ENCODE measurements at places on chromosomes 2 and 18.
A peak's percentile ranks its signal among the peaks of the same experiment; 100 is the strongest.

GRCh38 chr2:3581367-3582262 is 6.6 kb downstream of the RPS7 start:
- DNase-seq = no peak

- DNase-seq = no peak
Measured at GRCh38 chr2:18519914-18520450, 40.5 kb downstream of the RDH14 start.

- no peak for DNase-seq
Measured at GRCh38 chr2:14843507-14844204, 211.1 kb downstream of the LRATD1 start.

GRCh38 chr2:142681952-142682351 is 195.5 kb upstream of the KYNU start:
- no peak for DNase-seq

GRCh38 chr2:200369886-200370285 is 63.4 kb downstream of the SPATS2L start:
- no peak for DNase-seq

DNA sequence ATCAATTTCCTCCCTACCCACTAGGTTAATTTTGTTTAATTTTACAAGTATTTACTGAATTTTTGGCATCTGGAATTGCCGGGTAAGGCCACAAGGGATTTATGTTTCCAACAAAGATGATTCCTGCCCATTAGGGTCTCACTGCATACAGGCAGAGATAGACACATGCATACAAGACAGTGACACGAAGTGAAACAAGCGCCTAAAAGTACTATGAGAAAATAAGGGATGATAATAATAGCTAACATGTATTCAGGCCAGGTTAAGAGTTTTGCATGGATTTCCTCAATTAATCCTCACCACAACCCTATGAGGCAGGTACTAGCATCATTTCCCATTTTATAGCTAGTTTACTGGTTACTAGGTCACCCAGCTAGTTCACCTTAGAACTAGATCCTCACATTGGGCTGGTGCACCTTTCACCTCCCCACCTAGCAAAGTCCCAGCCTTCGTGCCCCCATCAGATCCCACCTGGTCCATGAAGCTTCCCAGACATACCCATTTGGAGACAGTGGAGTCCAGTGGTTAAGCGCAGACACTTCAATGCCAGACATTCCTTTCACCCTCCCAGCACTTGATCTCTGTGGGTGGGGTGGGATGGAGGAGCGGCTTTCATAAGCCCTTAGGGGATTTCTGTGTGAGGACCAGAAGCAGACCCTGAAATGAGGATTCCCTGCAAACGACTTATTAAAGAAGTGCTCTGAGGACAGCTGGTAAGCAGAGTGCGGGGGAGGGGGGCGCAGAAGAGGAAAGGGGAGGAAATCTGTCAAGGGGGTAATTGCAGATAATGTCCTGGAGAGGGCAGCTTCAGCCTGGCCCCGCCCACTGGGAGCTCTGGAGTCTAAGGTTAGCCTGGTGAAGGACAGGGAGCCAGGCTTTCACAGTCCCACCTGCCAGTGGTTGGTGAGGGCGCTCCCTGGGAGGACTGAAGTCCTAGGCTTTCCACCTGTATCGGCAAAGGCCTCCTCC is 5.8 kb upstream of the DGUOK start:
- DNase-seq = no peak

DNA sequence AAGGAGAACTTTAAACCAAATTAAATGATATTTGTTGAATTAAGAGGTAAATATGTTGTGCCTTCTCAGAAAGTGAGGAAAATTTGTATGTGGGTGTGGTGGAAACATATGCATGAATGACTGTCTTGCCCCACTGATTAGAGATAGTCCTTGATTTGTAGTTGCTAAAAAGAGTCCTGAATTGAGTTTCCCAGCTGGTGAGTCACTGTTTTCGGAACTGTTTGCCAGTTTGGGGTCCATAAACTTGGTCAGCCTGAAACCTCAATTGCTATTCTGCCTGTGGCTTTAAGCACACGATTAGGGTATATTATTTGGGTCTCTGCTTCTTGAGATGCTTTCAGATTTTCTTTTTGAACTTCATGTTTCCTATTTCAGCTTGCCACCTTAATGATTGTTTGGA is 53.3 kb downstream of the PIKFYVE start:
- DNase-seq = no peak

DNA sequence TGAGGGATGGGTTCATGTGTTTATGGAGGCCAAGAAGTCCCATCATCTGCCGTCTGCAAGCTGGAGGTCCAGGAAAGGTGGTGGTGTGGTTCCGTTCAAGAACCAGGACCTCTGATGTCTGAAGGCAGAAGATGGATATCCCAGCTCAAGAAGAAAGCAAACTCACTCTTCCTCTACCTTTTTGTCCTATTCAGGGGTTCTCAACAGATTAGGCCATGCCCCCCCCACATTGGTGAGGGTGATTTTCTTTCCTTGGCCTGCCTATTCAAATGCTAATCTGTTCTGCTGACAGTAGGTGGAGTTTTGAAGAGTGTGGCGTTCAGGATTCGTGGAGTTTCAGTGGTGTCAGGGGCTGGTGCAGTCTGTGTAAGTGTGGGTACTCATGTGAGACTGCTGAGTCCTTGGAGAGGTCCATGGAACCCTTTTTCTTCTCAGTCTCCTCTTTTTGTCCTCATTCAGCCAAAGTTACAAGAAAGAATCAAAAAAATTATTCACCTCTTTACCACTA is 5.9 kb downstream of the MSL3B start:
- no peak for DNase-seq

DNA sequence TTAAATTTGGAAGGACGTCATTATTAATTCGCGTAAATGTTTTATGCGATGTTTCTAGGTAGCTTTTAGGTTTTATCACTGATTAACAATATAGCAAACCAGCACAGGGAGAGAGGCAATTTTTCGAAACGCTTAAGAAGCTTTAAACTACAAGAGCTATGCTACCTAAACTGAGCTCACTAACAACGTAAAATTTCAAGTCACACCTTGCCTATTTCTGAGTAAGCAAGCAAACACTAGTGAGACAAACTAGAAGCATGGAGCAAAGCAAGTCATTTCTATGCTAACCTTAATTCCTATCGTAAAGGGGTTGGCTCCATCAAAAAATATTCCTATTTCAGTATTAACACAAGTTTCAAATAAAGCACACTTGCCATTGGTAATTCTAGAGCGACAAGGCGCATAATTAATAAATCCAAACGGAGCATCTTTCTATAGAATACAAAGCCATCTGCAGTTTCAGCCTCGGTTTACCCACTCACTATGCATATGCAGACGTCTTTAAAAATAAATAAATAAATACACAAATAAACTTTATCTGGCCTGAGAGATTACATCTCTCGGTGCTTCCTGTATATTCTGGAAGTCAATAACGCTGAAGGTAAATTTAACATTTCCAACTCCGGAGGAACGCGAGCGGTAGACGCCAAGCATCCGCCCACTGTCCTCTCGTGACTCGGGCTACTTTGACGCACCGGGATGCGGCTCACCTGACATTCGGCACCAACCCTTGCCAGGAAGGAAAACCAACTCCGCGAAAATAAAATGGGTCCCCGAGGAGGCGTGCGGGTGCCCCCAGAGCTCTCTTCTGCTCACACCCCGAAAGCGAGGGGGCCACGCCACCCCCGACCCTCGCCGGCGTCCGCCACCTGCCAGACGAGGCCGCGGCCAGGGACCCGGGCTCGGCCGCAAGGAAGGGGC is 947 bp downstream of the ITSN2 start:
- DNase-seq = peak; percentile 34

DNA sequence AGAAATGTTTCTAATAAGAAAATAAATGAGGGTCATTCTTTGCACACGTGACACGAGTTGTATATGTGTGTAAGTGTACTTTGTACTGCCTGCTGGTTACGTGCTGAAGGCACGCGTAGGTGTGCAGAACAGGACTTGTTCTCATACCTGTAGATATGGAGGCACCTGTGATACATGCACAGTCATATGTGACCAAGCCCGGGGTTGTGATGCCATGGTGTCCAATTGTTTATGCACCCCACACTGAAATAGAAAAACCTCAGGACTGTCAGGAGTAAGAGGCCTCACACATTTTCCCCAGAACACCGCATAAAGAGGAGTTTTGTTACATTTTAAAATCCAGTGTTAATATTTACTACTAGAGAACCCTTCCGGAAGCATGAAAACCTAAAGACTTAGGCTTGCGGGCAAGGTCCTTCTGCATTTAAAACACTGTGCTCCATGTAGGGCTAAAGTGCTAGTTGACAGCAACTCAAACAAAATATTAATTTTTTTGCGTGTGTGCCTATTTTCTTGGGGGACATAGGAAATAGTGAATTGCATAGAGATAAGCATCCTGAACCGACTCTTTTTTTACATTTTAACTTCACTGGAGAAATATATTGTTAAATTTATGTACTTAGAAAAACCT is 9.3 kb downstream of the TSHZ1 start:
- DNase-seq = no peak

- no peak for DNase-seq
Measured at GRCh38 chr2:138730497-138731030, 49.6 kb downstream of the NXPH2 start.

DNA sequence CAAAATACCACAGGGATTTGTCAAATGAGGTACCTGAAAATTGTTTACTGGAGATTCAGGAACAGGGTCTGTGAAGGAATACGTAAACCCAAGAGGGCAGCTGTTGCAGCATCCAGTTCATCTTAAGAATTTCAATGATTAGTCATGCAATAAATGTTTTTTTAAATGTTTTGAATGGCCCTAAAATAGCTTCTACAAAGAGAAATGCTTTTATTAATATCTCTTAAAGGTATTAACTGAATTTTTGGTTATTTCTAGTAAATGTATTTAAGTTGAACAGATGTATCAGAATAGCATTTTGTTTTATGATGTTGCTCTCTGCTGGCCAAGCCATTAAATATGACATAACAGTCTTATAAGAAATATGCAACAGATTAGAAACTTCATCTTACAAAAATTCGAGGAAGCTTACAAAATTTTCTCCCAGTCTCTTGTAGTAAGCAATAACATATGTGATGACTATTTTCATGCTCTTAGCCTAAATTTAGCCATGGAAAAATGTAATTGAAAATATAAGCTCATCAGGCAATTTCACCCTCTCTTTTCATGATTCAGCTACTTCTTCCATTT is 863.9 kb downstream of the SUCLG1 start:
- no peak for DNase-seq

DNA sequence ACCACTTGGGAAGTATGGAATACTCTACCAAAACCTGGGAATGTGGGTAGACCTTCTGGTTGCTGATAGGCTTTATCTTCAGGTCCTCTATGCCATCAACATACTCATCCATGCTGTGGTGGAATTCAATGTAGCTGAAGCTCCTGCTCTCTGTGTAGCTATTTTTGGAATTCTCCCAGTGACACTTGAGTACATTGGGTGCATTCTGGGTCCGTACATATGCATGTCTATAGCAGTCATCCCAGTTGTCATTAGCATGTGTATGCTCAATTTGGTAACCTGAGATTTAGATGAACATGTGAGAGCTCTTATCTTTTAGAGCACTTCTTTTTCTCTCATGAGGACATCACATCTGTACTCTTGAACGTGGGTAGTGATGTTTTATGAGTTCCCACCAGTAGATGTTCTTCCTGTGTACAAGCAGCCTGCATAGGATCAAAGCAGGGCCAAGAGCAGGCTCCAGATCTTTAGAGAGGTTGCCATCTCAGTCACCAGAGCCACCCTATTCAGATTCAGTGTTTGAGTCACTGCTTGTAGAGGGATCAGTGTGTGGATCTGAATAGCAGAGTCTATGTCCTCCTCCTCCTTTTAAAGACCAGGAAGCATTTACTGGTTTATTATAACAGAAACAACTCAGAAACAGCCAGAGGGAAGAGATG is 65.9 kb downstream of the MGAT5 start:
- no peak for DNase-seq

GRCh38 chr2:226478109-226478809 is 321.4 kb downstream of the IRS1 start:
- DNase-seq = no peak

All from Ammon's horn (tissue), 1 donor.